ENCODE measurements at places on chromosomes 2 and 18.

- no peak for DNase-seq
Measured at GRCh38 chr18:48481092-48481491, 57.7 kb upstream of the CTIF start.

- DNase-seq = no peak
Measured at GRCh38 chr18:35430721-35431373, 53.7 kb upstream of the ZNF396 start.

DNA sequence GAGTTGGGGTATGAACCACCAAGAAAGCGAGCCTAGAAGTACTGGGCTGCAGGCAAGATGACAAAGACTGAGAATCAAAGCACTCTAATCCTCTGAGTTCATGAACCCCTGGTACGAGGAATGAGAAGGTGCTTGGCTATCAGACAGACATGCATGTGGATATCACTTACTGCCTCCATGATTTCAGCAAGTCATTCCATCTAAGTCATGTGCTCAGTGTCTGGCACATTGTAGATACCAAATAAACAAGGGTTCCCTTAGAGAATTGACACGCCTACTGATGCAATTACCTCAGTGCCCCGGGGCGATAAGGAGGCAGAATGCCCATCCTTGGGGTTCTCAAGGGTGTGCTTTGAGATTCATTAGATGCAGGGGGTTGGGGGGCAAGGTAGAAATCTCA, 125.6 kb upstream of the PKDCC start:
- DNase-seq = no peak

- DNase-seq = no peak
Measured at GRCh38 chr2:47083886-47084687, 71.0 kb downstream of the STPG4 start.

DNA sequence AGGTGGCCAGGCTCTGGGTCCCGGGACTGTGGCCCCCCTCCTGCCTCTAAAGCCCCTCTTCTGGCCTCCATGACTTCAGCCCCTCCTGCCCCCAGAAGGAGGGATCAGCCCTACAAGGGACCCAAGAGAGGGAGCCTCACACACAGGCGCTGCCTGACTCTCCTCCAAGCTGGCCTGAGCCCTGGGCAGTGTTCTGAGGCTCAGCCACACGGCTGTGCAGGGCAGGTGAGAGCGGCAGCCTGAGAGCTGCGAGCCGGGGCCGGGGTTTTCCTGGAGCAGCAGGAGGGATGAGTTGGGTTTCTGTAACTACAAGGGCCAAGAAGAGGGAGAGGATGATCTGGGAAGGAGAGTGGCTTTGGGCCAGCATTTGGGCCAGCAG, 70.1 kb downstream of the HPCAL1 start:
- DNase-seq = no peak

GRCh38 chr18:70956554-70956953, 667.7 kb downstream of the SOCS6 start:
- DNase-seq = no peak

DNA sequence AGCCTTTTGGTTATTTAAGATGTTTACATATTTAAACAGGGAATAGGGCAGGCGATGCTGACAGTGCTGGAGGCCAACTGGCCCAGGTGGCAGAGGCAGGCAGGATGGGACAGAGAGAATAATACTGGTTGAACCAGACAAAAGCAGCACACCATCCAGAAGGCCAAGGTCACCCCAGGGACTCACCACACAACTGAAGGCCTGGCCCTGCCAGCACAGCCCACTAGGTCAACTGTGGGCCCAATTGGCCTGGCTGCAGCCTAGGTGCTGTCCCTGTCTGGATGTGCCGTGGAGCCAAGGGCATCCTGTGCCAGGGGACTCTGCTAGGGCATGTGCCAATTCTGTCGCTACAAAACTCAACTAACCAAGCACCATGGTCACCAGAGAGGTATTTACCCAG, 69.2 kb downstream of the RNF152 start:
- DNase-seq = no peak

DNA sequence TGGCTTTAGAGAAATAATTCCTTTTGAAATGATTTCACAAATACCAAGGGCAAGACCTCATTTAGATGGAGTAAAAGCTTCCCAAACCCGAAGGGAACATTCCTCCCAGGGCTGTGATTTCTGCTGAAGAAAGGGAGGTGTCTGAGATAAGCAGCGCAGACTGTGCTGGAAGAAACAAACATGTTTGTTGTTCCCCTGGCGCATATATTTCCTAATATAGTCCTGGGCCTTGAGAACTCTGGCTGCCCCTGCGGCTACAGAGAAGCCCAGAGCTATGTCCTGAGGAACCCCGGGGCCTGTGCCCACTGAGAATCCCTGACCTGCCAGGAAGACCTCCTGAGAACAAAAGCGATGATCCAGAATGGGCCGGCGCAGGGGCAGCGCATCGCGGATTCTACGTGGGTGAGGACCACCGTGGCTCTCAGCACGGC, 372.6 kb upstream of the NT5C1B start:
- DNase-seq = no peak

- DNase-seq = no peak
Measured at GRCh38 chr2:133848111-133848649, 279.9 kb upstream of the NCKAP5 start.

- DNase-seq = no peak
Measured at GRCh38 chr2:173231042-173231441, 123.6 kb upstream of the CDCA7 start.

DNA sequence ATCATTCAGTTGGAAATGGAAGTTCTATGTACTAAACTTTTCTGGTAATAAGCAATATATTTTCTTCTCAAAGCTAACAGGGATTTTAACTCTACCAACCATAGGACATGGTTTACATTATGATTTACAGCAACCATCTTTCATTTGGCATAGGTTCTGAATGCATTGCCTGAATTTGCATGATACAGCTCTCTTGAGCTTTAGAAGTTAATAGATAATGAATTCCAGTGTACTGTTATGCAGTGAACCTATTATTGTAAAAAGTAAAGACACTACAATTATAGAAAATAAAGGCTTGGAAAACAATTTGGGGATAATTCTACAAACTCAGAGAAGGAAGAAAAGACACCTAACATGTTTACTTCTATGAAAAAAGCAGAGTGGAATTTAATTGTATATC, 182.0 kb downstream of the GRB14 start:
- DNase-seq = no peak

DNA sequence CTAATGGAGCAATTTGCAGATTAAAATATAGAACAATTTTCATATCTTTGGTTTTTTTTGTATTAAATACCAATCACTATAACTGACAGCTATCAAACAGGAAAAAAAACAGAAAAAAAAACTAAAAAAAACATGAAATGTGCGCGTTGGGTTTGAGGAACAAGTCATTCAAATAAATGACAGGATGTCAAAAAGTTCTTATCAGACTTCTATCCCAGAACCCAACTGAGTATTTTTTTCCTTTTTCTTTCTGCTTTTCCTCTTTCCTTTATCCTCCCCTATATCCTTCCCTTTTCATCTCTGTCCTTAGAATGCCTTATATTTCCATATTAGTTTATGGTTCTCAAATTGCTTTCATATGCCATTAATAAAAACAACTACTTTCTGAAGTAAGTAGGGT, 14.3 kb downstream of the PRKRA start:
- no peak for DNase-seq

GRCh38 chr2:217162533-217162932, 302.7 kb upstream of the TNP1 start:
- peak; percentile 22 for DNase-seq
